Activated T-cell treated with anti-CD3 and anti-CD28 coated beads for 4 hours (primary cell): ENCODE measurements at places on chromosomes 1 and 21.

DNA sequence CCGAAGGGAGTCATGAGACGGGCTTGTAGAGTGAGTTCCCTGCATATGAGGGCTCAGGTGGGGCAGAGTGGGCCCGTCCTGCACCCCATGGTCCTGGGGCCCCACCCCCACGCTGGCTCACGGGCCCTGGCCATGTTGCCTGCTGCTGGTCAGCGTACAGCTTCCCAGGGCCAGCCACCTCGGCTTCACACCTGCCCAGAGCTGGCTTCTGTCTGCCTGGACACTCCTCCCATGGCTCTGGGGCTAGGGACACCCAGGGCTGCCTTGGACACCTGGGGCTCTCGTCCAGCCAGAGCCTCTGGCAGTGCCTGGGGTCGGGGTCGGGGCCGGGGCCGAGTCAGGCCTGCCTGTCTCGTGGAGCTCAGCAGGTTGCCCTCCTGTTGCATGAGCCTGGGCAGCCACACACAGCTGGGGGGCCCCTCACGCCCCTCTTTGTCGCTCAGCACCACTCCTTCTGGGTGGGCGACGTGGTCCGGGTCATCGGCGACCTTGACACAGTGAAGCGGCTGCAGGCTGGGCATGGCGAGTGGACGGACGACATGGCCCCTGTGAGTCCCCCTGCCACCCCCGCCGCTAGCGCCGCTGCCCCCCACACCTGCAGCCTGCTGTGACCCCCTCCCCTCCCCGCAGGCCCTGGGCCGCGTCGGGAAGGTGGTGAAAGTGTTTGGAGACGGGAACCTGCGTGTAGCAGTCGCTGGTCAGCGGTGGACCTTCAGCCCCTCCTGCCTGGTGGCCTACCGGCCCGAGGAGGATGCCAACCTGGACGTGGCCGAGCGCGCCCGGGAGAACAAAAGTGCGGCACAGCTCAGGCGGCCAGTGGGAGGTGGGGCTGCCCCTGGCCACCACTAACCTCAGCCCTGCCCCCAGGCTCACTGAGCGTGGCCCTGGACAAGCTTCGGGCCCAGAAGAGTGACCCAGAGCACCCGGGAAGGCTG lies 5.5 kb upstream of the MMP23B start:
- no peak for DNase-seq

DNA sequence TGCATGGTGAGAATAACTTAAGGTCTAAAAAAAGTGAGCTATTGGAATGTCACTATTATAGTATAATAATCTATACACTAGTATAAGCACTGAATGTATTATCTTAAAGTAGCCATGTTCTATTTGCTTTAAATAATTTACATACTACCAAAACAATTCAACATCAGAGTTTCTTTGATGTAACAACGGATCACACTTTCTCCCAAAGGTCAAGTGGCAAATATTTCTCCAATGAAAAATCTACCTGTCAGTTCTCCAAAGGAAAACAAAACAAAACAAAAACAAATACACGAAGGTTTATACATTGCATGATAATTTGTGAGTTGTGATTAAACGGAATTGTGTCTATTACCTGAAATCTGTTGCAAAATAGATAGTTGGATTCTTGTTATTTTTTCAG lies 581.4 kb downstream of the USP25 start:
- DNase-seq = no peak

- DNase-seq = no peak
Measured at GRCh38 chr1:162587347-162587746, 25.8 kb downstream of the UAP1 start.

GRCh38 chr1:192730198-192730597 lies 78.6 kb upstream of the RGS2 start:
- DNase-seq = no peak

DNA sequence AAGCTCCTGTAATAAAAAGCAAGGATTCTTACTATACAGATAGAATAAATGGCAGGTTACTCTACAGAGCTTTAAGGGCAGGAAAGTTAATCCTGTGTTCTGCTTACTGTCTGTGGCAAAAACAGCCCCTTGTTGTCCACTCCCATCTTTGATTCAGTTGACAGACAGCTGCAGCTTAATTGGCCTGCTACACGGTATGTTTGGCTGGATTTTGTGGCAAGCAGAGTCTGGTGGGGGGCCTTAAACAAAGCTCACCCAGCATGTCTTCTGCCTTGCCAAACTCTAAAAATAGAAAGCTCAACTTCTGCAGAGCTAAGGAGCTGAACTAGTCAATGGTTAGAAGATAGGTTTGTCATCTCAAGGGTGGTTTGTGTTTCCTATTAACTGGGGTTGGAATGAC lies 407.2 kb downstream of the HLX start:
- DNase-seq = no peak

DNA sequence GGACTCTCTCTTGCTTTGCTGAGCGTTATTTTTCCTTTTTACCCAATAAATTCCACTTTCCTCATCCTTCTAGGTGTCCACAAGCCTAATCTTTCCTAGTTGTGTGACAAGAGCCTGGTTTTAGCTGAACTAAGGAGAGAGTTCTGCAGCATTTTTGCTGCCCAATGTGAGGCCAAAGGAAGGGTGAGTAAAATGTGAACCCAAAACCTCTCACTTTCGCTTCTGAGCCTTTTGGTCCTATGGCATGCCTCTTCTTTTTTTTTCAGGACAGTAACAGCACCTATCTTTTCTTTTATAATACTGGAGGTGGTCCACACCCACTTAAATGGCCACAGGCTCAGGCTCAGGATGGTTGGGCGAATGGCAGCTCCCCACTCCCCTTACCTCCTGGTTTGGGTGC lies 111.1 kb downstream of the COP1 start:
- DNase-seq = no peak

GRCh38 chr1:89529196-89529595 lies 4.6 kb downstream of the LRRC8B start:
- no peak for DNase-seq

GRCh38 chr21:31530897-31531705 lies 128.4 kb upstream of the SOD1 start:
- no peak for DNase-seq

- DNase-seq = no peak
Measured at GRCh38 chr1:231091415-231091814, 51.4 kb upstream of the FAM89A start.

DNA sequence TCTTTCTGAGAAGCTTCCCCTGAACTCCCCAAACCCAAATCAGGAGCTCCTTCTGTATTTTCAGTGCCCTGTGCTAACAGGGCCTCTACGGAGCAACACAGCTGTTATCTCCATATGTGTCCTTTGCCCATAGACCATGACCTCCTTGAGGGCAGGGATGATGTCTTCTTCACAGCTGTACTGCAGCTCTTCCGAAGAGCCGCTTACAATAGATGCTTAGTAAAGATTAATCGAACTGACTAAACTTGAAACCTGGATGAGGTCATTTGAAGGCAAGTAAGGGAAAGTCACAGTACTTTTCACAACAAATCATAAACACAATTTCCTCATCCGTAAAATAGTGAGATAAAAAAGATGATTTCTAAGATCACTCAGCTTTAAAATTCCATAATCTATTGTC lies 4.4 kb upstream of the KCNN3 start:
- no peak for DNase-seq

DNA sequence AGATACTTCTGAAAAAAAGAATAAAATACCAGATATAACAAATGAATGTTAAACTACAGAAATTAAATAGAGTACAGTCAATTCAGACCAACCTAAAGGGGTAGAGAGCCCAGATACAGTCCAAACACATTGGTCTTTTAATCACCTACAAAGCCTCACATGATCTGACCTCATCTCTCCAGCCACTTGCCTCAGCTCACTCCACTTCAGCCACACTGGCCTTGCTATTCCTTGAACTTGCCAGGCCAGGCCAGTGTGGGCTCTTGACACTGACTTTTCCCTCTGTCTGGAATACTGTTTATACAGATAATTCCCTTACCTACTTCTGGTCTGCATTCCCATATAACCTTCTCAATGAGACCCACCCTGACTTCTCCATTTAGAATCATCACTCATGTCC lies 17.0 kb upstream of the PPIE start:
- DNase-seq = no peak

- DNase-seq = no peak
Measured at GRCh38 chr1:108113496-108113895, 86.6 kb downstream of the SLC25A24 start.

DNA sequence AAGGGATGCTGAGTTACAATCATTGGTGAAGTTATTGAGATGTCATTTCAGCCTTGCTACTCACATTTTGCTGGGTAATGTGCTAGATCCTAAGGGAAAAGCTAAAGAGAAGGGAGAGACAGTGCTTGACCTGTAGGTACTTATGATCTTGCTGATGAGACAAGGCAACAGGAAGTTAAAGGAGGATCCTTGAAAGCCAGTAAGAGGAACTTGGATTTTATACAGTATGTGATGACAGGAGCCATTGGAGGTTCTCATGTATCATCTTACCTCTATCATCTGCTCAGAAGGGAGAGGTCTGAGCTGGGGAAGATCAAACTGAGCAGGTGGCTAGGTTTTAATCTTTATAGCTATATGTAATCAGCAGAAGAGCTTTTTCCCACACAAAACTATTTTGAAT lies 6.3 kb downstream of the APOBEC4 start:
- DNase-seq = no peak

DNA sequence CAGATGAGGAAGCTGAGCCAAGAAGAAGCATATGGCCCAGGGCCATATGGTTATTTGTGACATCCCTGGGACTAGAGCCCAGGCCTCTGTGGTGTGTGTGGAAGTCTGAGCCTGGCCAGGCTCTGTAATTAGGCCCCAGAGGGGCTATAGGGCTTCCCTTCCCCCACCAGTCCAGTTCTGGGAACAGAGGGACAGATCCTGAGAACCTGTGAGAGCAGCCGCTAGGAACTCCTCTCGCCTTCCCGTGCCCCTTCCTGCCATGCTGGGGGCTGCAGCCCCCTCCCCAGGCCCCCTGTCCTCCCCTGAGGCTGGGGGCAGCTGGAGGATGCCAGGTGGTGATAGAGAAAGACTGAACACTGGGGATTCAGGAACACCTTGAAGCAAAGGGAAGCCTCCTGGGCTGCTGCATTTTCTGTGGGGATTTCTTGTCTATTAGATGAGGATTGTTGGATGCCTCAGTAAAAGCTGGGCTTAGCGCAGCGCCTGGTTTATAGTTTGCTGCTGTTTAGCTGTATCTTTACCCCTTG lies 33.3 kb downstream of the COQ8A start:
- DNase-seq = no peak

DNA sequence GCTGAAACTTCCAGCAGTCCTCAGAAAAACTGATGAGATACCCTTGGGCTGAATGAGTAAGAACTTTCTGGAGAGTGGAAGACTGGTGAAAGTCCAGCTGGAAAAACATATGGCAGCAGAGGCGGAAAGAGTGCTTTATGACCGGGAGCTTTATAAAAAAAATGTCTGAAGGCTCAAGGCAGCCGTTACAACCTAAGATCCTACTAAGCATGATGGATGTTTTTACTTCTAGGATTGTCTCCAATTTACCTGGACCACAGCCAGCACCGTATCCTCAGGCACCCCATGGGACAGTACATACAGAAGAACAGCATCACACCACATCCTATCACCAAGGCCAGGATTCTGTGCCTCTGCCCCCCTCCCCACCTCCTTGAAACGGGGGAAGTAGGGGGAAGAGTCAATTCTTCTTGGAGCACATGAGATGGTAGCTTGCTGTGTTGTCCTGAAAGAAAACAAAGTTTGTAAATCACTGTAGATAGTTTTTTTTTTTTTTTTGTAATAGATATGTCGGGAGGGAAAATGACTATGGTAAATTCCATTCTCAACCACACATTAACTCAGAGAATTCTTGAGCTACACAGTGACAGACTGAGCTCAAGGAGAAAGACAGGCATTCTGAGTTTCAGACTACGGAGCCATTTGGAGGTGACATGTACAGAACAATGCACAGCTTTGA lies 11.8 kb upstream of the IRF2BP2 start:
- no peak for DNase-seq

- no peak for DNase-seq
Measured at GRCh38 chr1:21290546-21290944, 282 bp upstream of the ECE1 start.

DNA sequence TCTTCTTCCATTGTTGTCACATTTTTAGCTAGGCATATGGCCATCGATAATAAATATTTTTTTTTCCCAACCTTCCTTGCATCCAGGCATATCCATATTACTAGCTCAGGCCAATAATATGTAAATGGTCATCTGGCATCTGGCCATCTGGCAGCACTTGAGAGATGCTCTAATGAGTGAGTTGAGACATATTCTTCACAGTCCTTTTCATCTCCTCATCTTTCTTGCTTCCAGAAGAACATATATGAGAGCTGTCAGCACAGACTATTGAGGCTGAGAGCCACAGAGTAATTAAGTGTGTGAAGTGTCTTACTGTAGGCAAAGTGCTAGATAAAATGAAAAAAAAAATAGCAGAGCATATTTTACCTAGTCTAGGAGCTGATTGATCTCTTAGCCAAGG lies 628.4 kb upstream of the TMPRSS15 start:
- DNase-seq = no peak

GRCh38 chr1:17633654-17634053 lies 94.2 kb downstream of the ARHGEF10L start:
- DNase-seq = no peak

- no peak for DNase-seq
Measured at GRCh38 chr1:112239683-112240330, 156.2 kb upstream of the CTTNBP2NL start.

DNA sequence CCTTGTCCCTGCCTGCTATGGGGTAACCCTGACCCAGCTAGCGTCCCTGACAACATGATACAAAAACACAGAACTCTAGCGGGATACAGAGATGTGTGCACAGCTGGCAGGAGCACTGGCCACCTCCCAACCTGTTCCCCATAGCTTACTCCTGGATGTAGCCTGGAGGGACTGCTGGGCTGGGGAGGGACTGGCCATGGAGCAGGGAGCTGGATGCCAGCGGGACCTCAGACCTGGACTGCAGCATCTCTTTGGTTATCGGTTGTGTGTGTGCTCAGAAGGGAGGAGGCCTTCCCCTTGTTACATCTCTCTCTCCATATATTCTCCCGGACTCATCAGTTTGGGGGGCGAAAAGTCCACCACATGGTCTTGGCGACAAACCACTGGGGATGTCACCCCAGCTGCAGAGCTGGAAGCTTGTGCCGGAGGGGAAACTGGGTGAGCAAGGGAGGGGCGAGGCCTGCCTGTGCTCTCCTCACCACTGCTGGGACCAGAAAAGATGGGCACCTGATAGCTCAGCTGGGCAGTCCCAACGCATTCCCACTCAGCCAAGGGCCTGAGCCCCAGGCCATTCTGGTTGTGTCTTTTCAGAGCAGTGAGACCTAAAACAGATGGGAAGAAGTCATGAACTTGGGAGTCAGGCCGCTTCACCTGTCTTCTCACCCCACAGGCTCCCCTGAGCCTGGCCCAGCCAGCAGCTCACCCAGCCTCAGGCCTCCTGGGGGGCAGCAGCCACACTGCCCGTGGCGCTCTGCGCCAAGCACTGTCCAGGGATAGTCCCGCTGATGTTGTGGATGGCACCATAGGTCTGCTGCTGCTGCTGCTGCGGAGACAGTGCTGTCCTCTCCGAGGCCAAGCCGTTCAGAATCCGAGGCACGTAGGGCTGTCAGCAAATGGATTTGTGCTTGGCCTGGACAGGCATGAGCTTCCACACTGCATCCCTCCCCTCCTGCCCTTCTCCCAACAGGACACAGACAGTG lies 35.6 kb downstream of the TMEM63A start:
- DNase-seq = no peak

GRCh38 chr1:47755101-47755990 lies 241.8 kb downstream of the TRABD2B start:
- DNase-seq = peak; percentile 24
